Sigmoid colon (tissue), 7 donors: ENCODE measurements at places on chromosomes 2 and 18. TPM values are rescaled to one million over a fixed set of nuclear protein-coding genes. Genes with fewer than 3 reads are reported as not detected.

SP110 gene
- 15.3 TPM for total RNA-seq

CRYGA gene
- total RNA-seq = not detected

CAB39 gene
- 74.6 TPM for total RNA-seq

OTX1 gene
- total RNA-seq = not detected

RAD51AP2 gene
- total RNA-seq = not detected

HJURP gene
- 2.1 TPM for total RNA-seq

OBSL1 gene
- total RNA-seq = 39.2 TPM

LOXL3 gene
- 7.9 TPM for total RNA-seq

ABCB11 gene
- 0.55 TPM for total RNA-seq

TEKT4 gene
- total RNA-seq = not detected

ADRA2B gene
- 0.49 TPM for total RNA-seq

SF3B6 gene
- total RNA-seq = 133 TPM

SULT1C4 gene
- 6.1 TPM for total RNA-seq

- H3K4me3 ChIP-seq = peak overlapping the region; percentile 35
- no peaks in the 10 kb centered on the region for H3K27me3 ChIP-seq
- no peak overlapping the region for H3K27ac ChIP-seq
- no peak for DNase-seq
- H3K4me1 ChIP-seq = no peaks in the 10 kb centered on the region
- H3K36me3 ChIP-seq = no peaks in the 10 kb centered on the region
Observed at GRCh38 chr2:50143822-50144575, 887.9 kb downstream of the NRXN1 start.

GRCh38 chr2:150491430-150491829, 4.0 kb upstream of the RND3 start:
- H3K36me3 ChIP-seq = no peaks in the 10 kb centered on the region
- no peak for DNase-seq
- no peak overlapping the region for H3K4me3 ChIP-seq
- no peaks in the 10 kb centered on the region for H3K27me3 ChIP-seq
- no peak overlapping the region for H3K27ac ChIP-seq

- H3K27me3 ChIP-seq = no peaks in the 10 kb centered on the region
- no peaks in the 10 kb centered on the region for H3K4me1 ChIP-seq
- no peak for DNase-seq
- H3K36me3 ChIP-seq = no peaks in the 10 kb centered on the region
Observed at GRCh38 chr2:4098137-4098536, 394.8 kb downstream of the DCDC2C start.

DNA sequence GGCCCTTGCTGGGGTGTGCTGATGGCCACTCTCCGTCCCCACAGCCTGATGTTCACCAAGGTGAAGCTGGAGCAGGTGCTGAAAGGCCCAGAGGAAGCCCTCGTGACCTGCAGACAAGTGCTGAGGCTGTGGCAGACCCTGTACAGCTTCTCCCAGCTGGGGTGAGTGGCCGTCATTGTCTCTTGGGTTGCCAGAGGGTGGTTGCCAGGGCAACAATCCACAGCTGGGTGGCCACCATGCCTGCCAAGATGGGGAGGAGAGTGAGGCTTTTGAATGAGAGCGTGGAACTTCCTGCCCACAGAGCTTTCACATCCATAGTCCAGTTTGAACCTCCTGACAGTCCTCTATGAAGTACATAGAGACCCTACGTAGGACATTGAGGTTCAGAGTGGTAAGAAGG, 108.8 kb downstream of the STPG4 start:
- no peak overlapping the region for H3K27ac ChIP-seq
- H3K27me3 ChIP-seq = no peaks in the 10 kb centered on the region
- H3K4me1 ChIP-seq = peaks cover 46% of the 10 kb centered on the region
- no peak for DNase-seq

- H3K4me3 ChIP-seq = peak within 1 kb of the TSS; percentile 68
- H3K27ac ChIP-seq = peak within 1 kb of the TSS; percentile 87
- H3K4me1 ChIP-seq = no peaks in the 10 kb centered on the region
Observed at GRCh38 chr2:197705121-197705911, at the start of gene MARS2. MARS2 (plus strand) TSS chr2:197705369; CDS start chr2:197705406, 37 bp downstream.

- no peak overlapping the region for H3K4me3 ChIP-seq
Observed at GRCh38 chr2:18588802-18589201, 567 bp downstream of the NT5C1B start.

GRCh38 chr2:21395366-21395765, 271.6 kb downstream of the TDRD15 start:
- no peak overlapping the region for H3K4me3 ChIP-seq
- DNase-seq = no peak
- no peaks in the 10 kb centered on the region for H3K36me3 ChIP-seq
- H3K27me3 ChIP-seq = no peaks in the 10 kb centered on the region

DNA sequence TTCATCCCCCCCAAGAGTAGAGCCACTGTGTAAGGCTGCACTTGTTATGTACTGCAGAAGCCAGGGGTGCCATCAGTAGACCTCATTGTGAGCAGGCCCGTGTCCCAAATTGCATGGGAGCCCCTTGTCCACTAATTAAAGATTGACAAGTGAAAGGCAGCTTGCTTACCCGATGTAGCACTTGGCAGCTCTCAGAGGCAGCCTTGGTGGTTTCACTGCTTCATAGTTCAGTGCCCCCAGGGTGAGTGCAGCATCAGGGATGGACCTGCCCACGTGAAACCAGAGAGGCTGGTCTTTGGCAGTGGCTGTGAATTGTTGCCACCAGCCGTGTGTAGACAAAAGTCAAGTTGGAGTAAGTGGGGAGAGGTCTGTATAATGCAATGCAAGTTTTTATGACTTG, 13.3 kb downstream of the TUBB6 start:
- H3K4me3 ChIP-seq = no peak overlapping the region
- H3K27me3 ChIP-seq = no peaks in the 10 kb centered on the region
- no peaks in the 10 kb centered on the region for H3K4me1 ChIP-seq
- peak; percentile 45 for DNase-seq

DNA sequence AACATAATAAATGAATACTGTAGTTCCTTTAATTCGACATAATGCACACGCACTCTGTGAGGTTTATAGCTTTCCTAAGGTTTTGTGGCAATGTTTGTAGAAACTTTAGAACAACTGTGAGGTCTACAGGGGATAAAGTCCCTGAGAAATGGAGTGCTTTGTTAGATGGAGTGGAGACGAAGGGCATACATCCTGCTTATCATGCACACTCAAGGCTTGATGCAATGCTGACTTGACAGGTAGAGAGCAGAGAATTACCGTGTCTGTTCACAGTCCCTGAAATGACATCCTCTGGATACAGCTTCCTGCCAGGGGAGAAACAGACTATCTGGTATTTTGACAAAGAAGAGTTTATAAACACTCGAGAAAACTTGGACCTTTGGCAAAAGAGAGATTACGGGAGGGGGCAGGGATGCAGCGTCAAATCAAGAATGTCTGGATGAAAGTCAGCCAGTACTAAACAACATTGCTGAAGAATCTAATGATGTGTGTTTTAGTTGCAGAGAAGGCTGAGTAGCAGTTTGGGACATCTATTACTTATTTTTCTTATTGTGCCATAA, 766.9 kb upstream of the ZEB2 start:
- DNase-seq = no peak
- H3K4me1 ChIP-seq = no peaks in the 10 kb centered on the region
- no peak overlapping the region for H3K27ac ChIP-seq
- H3K36me3 ChIP-seq = no peaks in the 10 kb centered on the region
- H3K27me3 ChIP-seq = no peaks in the 10 kb centered on the region

- H3K27me3 ChIP-seq = no peaks in the 10 kb centered on the region
- no peak for DNase-seq
- no peaks in the 10 kb centered on the region for H3K36me3 ChIP-seq
- no peaks in the 10 kb centered on the region for H3K4me1 ChIP-seq
- H3K27ac ChIP-seq = peak overlapping the region; percentile 82
- no peak overlapping the region for H3K4me3 ChIP-seq
Observed at GRCh38 chr2:217327953-217328621, 468.2 kb upstream of the TNP1 start.

DNA sequence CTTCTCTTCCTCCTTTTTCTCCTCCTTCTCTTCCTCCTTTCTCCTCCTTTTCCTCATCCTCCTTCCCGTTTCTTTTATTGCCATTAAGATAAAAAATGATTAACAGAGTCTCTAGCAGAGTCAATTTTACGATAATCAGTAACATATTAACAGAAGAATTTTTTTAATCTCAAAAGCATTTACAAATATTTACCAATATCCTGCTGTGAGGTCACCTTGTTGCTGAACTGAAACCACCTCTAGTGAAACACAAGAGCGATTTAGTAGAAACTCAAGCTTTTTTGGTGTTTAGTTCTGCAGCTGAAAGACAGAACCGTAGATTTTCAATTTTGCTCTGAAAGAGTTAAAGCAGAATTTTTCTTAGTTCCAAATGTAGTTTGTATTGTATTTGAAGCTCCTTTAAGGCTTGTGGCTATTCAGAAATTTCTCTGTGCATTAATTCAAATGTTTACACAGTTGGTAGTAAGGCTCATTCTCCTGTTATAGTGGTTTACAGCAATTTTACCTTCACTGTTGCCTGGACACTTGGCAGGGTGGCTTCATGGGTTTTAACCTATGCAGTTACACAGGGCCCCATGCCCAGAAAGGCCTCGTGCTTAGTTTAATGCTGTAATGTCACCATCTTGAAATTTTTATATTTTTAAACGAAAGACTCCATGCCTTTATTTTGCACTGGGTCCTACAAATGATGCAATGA, 1106.6 kb upstream of the FAM98A start:
- no peak for DNase-seq
- no peaks in the 10 kb centered on the region for H3K4me1 ChIP-seq
- no peaks in the 10 kb centered on the region for H3K27me3 ChIP-seq
- no peak overlapping the region for H3K4me3 ChIP-seq
- H3K36me3 ChIP-seq = no peaks in the 10 kb centered on the region

GRCh38 chr2:122244598-122245229, 489.3 kb downstream of the TSN start:
- H3K27ac ChIP-seq = no peak overlapping the region
- no peak overlapping the region for H3K4me3 ChIP-seq
- DNase-seq = no peak
- no peaks in the 10 kb centered on the region for H3K4me1 ChIP-seq
- H3K36me3 ChIP-seq = no peaks in the 10 kb centered on the region
- H3K27me3 ChIP-seq = no peaks in the 10 kb centered on the region

- no peak overlapping the region for H3K4me3 ChIP-seq
- DNase-seq = no peak
- H3K27ac ChIP-seq = no peak overlapping the region
- no peaks in the 10 kb centered on the region for H3K4me1 ChIP-seq
- no peaks in the 10 kb centered on the region for H3K36me3 ChIP-seq
Observed at GRCh38 chr2:187482796-187483195, 34.7 kb upstream of the CALCRL start.

DNA sequence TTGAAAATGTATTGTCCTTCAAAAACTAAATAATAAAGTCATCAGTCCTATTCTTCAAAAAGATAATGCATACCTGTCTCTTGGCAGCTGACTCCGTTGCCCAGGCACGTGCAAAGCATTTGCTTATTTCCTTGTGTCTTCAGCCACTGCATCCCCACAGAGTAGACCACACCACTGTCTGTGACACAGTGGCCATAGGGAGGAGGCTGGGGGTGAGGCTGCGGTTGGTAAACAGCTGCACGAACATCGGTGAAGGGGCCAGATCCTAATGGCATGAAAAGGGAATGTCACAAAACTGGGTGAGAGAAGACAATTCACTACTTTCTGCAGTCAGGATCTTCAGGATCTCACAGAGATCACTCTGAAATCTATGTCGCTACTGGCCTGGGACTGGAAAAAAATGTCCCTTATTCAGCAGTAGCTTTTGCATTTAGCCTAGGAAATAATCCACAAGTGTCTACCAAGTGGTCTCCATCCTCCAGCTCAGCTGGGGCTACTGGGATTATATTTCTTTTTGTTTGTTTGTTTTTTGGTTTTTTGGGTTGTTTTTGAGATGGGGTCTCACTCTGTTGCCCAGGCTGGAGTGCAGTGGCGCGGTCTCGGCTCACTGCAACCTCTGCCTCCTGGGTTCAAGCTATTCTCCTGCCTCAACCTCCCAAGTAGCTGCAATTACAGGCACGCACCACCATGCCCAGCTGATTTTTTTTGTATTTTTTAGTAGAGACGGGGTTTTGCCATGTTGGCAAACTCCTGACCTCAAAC, 10.7 kb downstream of the FN1 start:
- H3K4me3 ChIP-seq = no peak overlapping the region
- peaks cover 61% of the 10 kb centered on the region for H3K4me1 ChIP-seq

GRCh38 chr2:232891621-232892071, 21.6 kb downstream of the SNORC start:
- no peak overlapping the region for H3K4me3 ChIP-seq
- no peaks in the 10 kb centered on the region for H3K4me1 ChIP-seq
- H3K27me3 ChIP-seq = peaks cover 18% of the 10 kb centered on the region
- no peak for DNase-seq
- no peaks in the 10 kb centered on the region for H3K36me3 ChIP-seq

GRCh38 chr18:31512203-31512764, 14.3 kb downstream of the DSG2 start:
- no peak overlapping the region for H3K4me3 ChIP-seq
- no peaks in the 10 kb centered on the region for H3K36me3 ChIP-seq
- DNase-seq = no peak
- no peaks in the 10 kb centered on the region for H3K4me1 ChIP-seq
- no peaks in the 10 kb centered on the region for H3K27me3 ChIP-seq
- H3K27ac ChIP-seq = no peak overlapping the region

DNA sequence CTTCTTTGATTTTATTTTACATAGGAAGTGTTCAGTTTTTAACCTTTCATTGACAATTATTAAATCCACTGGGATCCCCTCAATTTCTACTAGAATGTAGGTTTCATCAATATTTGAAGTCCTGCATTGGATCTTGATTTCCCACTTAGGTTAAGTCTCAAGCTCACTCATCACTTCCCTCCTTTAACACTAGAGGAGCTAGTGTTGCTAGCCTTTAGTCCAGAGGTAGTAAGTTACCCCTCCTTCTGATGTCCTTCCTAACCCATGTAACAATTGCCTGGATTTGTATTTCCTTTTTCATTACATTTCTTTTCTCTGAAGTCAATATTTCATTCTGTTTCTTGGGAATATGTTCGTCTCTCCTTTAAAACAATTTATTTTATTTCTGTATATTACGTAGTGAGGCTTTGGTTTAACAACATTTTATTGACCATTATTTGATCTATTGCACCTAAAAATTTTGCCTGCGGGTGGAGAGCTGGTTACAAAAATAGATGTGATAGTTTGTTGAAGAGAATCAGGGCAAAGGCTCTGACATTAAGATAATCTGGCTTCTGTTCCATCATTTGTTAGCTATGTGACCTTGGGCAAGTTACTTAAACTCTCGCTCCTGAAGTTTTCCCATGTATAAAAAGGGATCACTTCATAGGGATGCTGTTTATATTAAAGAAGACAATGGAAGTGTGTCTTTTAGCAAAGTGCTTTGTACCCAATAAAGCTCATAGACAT, 833.0 kb downstream of the SLC4A3 start:
- H3K4me1 ChIP-seq = no peaks in the 10 kb centered on the region
- H3K27me3 ChIP-seq = no peaks in the 10 kb centered on the region
- H3K36me3 ChIP-seq = no peaks in the 10 kb centered on the region
- no peak for DNase-seq
